ENCODE measurements at places on chromosomes 12 and 14.

DNA sequence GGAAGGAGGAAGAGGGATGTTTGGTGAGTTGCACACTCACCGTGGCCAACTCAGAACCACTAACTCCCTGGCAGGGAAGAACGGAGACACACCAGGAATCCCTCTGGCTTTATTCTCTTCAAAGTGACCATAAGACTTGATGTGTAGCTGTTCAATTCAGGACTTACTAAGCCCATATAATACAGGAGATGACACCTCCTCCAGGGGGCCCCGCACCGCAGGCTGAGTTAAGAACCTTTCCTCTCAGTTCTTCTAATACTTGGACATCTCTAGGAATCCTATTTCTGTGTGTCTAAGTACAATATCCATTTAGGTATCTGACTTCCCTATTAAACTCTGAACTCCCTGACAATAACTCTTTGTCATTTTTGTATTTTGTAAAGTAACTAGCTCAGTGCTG, 49.5 kb downstream of the DCAF4 start:
- DNase-seq, result peak; percentile 16

- no peak for DNase-seq
These were observed 71.2 kb downstream of the ELK3 start for GRCh38 chr12:96265400-96265799.

GRCh38 chr12:5409619-5410018, 22.3 kb upstream of the NTF3 start:
- DNase-seq, result no peak

DNA sequence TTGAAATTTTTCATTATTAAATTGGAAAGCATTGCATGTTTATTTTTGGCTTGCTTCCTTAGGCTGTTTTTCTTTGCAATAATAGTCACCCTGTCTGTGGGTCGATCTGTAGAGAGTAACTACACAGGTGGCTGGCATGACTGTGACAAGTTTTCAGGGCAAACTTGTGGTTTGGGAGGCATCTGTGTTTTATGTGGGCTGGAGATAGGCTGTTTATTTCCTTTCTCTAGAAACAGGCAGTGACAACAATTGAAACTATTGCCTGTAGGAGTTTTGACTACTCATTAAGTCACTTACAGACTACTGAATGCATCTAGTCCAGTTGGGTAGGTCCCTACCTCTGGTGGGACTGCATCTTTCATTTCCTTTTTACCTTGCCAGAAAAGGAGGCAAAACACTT, 155.6 kb downstream of the DYRK2 start:
- DNase-seq, result no peak

- no peak for DNase-seq
These were observed 51.3 kb downstream of the STX2 start for GRCh38 chr12:130787445-130788410.

DNA sequence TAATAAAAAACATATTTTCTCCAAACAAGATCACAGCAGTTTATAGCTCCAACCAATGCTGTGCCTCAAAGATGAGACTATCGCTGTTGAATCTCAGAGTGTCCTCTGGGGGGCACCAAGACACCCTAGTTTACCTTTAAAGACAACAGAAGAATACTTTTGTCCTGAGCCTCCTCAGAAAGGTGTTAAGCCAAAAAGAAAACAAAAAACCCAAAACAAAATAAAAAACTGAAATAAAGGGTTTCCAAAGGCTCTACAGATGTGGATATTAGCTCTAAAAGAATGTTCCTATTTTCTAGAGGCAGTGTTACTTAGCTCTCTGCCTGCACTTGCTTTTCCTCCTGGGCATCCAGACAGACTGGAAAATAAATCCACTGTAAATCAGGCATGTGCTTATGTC, 86.9 kb upstream of the TTC7B start:
- DNase-seq, result peak; percentile 60

DNA sequence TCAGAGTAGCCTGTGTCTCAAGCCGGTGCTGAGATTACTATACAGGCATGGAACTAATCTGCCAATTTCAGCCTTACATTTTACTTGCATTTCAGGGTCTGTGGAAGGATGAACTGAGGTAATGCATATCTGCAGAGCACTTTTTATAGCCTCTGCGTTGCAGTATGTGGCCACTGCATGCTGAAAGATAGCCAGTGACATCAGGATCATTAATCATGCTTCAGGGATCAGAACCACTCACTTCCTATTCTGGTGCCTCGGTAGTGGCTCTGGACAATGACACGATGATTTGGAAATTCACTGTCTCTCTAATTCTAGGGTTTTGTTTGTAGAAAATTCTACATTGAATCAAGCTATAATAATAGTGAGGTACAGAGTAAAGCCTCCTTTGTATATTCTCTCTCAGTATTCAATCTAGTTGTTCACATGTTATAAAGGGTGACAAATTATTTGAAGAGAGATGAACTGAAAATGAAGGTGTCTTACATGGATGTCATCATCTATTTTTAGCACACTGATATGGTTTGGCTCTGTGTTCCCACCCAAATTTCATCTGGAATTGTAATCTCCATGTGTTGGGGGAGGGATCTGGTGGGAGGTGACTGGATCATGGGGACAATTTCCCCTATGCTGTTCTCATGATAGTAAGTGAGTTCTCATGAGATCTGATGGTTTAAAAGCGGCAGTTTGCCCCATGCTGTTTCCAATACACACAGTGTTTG, 554.3 kb upstream of the MIS18BP1 start:
- no peak for DNase-seq

GRCh38 chr12:59646636-59647035, 50.8 kb downstream of the SLC16A7 start:
- no peak for DNase-seq

DNA sequence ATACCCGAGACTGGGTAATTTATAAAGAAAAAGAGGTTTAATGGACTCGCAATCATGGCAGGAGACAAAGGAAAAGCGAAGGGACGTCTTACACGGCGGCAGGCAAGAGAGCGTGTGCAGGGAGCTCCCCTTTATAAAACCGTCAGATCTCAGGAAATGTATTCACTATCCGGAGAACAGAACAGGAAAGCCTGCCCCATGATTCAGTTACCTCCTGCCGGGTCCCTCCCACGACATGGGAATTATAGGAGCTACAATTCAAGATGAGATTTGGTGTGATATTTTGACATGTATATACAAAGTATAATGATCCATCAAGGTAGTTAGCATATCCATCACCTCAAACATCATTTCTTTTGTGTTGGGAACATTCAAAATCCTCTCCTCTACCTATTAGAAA, 2.3 kb upstream of the CDCA4 start:
- DNase-seq, result peak; percentile 68

- no peak for DNase-seq
These were observed 828 bp downstream of the MMAB start for GRCh38 chr12:109572506-109572845.

- no peak for DNase-seq
These were observed 91.9 kb upstream of the DHRS4 start for GRCh38 chr14:23861666-23862065.

GRCh38 chr14:36243183-36243582, 66.7 kb upstream of the PTCSC3 start:
- no peak for DNase-seq

DNA sequence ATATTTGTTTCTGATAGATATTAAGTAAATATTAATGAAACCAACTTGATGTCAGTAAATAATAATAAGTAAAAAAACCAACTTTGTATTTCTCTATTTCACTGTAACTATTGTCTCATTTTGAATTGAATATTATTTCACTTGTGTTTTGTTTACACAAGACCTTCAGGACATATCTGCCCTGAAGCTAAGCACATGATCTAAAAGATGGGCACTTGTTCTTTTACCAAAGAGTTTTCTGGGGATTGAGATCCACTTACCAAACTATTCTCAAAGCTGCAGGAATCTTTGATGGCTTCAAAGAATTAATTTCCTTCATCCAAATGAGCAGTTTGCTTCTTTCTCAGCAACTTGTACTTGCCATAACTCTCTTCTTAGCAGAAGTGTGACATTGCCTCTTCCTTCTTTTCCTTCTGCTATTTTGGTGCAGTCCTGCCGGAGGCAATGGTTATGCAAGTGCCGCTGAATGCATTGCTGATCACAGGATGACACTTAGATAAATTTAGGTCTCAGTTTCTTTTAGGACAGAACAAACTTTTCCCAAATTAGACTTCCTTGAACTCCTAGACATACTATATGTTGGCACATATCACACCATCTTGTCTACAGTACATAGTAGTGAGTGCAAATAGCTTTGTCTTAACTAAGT, 9.2 kb downstream of the FAR2 start:
- no peak for DNase-seq

DNA sequence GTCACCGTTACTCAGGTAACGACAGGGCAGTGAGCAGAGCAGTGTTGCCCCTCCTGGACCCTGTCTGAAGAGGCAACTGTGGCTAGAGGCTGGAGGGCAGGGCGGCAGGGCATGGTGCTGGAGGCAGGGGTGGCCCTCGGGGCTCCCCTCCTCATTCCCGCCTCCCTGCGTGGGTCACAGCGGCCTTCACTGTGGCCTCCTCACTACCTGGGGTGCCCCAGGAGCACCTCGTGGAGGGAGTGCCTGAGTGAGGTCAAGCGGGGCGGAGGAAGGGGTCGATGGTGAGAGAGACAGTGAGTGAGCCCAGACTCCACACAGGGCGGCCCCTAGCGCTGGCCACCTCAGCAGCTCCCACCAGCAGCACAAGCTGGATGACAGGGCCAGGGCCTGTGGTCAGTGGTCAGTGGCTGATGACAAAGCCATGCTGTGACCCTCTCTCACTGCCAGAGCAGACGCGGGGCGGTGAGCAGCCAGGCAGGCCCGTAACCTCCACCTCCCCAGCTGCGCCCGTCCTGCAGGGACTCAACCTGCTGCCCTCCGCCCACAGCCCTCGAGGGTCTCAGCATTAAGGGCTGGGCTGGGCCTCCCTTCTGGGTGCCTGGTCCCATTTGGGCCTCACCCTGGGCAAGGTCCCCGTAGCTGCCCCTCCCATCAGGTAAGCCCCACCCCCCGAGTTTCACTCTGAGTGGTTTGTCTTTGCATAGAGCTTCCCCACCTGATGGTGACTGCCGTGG, 17.8 kb downstream of the GPR132 start:
- no peak for DNase-seq

GRCh38 chr12:21980544-21980943, 39.3 kb upstream of the ABCC9 start:
- DNase-seq, result no peak

GRCh38 chr14:73851000-73851399, 631 bp upstream of the PTGR2 start:
- DNase-seq, result peak; percentile 80

- DNase-seq, result no peak
These were observed 146.8 kb downstream of the C12orf42 start for GRCh38 chr12:103348935-103349334.

DNA sequence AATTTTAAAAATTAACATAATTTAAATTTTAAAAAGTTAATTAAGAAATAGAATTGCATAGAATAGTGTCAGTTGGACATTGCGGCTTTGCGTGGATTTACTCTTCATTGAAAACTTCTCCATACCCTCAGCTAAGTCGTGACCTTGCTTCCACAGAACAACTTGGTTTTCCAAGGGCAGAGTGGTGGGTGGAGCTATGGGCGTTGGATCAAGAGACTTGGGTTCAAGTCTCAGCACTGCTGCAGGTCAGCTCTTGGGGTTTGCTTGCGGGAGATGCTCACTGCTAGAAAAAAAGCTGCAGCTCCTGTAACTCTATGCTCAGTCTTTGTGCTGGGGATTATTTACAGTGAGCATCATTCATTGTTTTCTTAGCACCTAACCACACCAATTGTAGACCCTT, 133.7 kb downstream of the PRIMA1 start:
- no peak for DNase-seq

DNA sequence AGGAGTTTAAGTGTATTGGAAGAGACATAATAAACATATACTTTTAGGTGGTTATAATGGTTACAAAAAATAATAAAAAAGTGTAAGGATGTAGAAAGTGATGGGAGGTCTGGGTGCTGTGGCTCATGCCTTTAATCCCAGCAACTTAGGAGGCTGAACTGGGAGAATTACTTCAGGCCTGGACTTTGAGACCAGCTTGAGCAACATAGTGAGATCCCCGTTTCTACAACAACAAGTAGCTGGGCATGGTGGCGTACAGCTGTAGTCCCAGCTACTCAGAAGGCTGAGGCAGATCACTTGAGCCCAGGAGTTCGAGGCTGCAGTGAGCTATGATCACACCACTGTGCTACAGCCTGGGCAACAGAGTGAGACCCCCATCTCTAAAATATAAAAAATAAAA, 19.0 kb downstream of the NUBPL start:
- no peak for DNase-seq
